NCI-H1417 treated with DMSO at 0.1 percent for 48 hours (cell line): ENCODE measurements at places on chromosomes 3 and 15.

DNA sequence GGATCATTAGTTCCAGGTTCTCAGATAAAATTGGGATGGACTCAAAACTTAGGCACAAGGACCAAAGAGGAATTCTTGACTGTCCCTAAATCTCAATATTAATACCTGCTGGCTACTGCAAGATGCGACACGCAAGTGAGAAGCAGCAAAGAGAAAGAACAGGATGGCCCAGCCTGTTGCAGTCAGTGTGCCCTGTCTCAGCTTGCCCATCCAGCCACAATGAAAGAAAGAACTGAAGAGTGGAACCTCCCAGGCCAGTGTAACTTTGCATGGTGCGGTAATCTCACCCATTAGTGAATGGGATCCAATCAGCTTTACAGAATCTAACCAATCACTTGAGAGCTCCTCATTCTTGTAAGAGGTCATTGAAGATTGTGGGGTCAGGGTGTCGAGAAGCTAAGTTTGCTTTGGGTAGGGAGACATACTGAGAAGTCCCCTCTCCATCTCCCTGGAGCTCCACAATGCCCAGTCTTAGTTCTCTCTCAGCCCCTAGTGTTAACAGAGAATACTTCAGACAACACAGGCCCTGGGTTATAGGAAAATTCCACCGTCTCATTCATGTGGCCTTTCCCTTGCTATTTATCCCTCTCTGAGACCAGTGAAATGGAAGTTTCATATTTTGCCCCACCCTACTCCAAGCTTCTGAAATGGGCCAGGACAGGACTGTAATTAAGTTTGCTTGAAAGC, 3.2 kb upstream of the SLC9A9 start:
- no peak for DNase-seq

- DNase-seq, result no peak
These were observed 403.1 kb upstream of the TGFBR2 start for GRCh38 chr3:30203301-30203700.

DNA sequence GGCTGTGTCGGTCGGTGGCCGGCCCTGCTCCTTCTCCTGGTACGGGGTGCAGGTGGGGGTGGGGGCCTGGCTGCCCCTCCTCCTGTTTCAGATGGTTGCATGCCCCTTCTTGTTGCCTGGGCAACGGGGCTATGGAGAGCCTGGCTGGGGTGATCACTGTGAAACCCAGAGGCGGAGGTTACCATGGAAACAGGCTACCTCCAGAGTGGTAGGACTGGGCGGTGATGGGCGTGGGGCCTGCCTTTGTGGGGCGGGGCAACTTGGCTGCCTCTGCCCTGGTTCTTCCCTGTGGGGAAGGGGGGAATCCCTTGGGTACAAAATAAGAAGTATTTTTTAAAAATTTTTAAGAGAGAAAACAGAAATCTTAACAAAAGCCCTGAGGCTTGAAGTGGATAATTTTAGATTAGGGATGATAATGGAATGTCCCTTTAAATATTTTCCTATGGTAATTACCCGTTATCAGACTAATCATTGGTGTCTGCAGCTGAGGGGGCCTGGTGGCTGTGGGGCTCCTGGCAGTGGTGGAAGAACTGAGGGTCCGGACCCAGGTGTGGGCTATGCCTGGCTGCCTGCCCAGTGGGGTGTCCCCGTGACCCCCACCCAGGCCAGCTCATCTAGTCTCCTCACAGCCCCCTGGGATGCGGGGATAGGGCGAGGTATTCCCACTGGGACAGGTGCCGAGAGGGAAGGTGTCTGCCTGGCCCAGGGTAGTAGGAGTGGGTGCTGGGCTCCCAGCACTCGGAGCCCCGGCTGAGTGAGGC, 32.5 kb downstream of the PLXNA1 start:
- DNase-seq, result peak; percentile 1

- no peak for DNase-seq
These were observed 14.1 kb upstream of the ANXA2 start for GRCh38 chr15:60411774-60412425.

- no peak for DNase-seq
These were observed 1297.9 kb downstream of the ROBO2 start for GRCh38 chr3:78337801-78338211.

GRCh38 chr15:88990185-88990679, 77.1 kb upstream of the MFGE8 start:
- no peak for DNase-seq

- DNase-seq, result no peak
These were observed 53.6 kb downstream of the HOMER2 start for GRCh38 chr15:82898961-82899360.

GRCh38 chr3:187261541-187261969, 30.0 kb downstream of the MASP1 start:
- DNase-seq, result no peak

DNA sequence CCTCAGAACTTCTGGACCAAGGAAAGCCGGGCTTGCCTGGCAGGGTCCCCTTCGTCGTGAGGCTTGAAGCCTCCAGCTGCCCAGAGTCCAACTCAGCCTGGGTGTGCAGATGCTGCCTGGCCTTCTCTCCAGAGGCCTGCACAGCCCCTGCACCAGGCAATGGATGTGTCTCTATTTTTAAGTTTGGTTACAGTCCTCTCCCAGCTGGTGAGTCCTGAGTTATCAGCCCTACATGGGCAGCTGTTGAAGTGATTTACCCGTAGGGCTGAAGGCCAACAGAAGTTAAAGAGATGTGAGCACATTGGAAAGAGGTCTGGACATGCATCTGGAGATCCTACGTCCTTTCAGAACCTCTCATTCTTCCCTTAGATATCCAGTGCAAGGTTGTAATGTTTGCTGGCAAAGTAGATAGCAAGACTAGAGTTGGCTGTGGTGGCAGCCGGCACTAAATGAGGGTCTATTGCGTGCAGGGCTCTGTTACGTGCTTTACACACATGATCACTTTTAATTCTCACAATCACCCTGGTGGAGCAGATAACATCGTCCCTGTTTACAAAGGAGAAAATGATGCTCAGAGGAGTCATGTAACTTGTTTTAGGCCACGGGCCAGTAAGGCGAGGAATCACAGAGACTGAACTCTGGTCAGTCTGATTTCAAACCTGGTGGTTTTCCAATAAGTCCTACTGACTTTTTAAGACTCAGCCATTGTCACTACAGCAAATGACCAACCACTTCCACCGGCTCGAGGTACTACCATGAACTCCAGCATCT, 9.9 kb downstream of the FYCO1 start:
- no peak for DNase-seq

DNA sequence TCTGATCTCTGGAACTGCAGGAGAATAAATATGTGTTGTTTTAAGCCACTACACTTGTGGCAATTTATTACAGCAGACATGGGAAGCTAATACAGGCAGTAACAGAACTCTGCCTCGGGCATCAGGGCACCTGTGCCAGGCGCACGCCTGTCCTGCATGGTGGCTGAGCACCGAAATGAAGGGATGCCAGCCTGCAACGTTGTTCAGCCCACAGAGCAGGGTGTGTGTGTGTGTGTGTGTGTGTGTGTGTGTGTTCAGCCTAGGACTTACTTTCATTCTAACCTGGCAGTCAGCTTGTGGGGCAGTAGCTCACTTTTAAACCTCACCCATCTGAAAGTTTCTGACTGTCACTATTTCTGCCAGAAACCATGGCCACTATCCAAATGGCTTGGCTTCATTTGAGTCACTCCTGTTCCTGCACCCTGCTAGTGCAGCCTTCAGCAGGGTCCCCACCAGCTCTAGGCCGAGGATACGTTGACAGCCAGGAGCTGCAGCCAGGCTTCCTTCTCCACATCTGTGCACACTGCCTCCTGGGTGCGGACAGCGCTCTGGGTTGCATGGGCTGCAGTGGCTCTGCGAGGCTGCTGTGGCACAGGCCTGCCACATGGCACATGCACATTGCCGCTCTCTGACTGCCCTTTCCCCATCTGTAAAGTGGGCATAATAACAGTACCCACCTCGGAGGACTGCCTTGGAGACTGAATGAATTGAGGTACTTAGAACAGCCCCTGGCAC, 4.5 kb downstream of the UROC1 start:
- no peak for DNase-seq

DNA sequence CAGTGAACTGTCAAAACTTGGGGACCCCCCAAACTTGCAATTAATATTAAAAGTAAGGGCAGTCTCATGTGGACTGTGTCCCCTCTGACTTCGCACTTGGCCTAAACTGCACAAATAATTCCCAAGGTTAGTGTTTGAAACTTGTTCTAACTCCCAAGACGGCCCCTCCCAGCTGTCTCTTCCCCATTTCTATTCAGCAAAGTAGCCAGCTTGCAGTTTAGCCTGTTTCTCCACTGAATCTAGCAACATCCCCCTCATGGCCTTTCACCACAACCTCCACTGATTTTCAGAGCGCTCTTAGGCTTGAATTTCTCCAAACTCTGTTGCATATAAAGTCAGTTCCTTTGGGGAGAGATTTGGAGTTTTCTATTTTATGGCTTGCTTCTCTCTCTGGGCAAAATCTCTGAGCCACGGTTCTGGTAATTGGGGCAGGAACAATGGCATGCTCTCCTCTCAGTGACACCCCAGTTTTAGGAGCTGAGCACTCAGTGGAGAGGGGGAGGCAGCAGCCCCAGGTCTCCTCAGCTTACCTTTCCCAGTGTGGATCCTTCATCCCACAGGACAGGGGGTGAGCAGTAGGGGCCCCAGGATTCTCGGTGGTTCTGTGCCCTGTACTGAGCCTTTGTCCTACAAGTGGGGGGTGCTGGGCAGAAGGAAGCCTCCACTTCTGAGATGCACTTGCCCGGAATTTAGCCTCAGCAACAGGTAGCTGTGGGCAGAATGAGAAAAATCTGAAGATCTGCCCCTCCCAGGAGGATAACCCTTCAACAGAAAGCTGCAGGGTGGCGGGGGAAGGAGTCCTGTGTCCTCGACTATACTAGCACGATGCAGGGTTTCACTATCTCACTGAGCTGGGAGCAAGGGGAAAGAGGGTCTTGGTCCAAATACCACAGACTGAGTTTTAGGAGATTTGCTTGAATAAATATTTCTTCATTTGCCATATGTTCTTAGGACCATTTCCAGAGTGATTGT, 39.3 kb upstream of the GATA2 start:
- no peak for DNase-seq

DNA sequence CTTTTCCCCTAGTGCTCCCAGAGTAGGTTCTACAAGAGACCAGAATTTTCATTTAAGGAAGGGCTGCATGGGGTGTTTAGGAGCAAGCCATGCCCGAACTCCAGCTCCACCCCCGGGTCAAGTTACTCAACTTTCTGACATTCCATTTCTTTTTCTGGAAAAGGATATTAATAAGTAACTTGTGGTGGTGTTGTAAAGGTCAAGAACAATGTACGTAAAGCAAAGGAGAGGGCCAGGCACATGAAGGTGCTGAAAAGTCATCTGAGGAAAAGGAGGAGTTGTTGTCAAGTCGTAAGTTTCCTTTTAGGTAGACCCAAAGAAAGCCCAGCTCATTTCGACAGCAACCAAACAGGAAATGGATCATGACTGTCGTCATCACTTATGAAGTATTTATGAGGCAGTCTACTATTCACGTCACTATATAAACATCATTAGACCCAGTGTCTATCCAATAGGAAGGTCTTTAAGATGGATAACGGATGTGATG, 319.6 kb upstream of the IL12A start:
- DNase-seq, result no peak

GRCh38 chr15:50945725-50946124, 37.2 kb downstream of the AP4E1 start:
- DNase-seq, result no peak

GRCh38 chr3:151404316-151404715, 19.8 kb upstream of the P2RY12 start:
- DNase-seq, result no peak

GRCh38 chr3:190968616-190969015, 106.1 kb upstream of the GMNC start:
- no peak for DNase-seq

- no peak for DNase-seq
These were observed 28.2 kb downstream of the NEK4 start for GRCh38 chr3:52742418-52743041.

DNA sequence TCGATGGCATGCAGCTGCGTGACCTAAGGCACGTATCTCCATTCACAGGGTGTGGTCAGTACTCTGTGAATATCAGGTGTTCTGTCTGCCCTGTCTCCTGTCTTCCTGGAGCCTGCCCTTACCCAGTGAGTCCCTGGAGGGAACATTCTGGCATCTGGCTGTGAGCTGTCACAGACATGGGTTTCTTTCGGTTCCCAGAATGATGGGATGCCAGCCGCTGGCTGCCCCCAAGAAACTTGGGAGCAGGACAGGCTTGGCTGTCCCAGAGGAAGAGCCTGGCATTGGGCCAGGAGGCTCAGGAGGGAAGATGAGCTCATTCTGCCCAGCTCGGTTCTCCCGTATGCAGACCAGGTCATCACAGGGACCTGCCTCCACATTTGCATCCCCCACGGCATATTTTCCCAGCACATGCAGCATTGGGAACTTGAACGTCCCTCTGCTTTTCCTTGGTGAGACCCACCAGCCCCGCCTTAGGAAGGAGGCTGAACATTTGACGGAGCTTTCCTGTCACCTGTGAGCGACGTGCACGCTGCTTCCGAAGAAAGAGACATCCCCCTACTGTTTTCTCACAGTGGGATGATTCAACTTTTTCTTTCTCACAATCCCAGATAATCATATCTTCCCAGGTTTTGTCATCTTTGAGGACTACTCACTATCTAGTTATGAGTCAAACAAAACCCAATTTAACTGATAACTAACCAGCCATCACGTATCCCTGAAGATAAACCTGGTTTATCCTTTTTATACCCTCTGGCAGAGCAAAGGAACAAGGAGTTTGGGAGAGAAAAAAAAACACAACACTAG, 22.0 kb upstream of the PGPEP1L start:
- no peak for DNase-seq

- no peak for DNase-seq
These were observed 57.9 kb upstream of the DPH6 start for GRCh38 chr15:35603856-35604255.

DNA sequence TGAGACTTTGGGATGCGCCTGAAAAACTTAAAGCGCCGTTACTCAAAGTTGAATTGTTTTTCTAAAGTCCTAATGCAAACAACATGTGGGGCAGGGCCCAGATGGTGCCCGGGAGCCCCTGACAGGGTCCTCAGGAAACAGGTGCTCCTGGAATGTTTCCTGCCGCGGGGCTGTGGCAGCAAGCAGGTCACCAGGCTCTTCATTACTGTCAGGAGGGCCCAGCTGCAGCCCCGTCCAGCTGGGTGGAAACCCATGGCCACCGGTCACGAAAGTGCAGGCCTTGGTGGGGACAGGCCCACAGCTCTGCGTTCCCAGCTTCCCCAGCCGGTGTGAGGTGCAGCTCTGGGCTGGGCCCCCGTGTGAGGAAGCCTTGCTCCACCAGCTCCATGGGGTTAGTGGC, 63.9 kb upstream of the GATA2 start:
- DNase-seq, result no peak

DNA sequence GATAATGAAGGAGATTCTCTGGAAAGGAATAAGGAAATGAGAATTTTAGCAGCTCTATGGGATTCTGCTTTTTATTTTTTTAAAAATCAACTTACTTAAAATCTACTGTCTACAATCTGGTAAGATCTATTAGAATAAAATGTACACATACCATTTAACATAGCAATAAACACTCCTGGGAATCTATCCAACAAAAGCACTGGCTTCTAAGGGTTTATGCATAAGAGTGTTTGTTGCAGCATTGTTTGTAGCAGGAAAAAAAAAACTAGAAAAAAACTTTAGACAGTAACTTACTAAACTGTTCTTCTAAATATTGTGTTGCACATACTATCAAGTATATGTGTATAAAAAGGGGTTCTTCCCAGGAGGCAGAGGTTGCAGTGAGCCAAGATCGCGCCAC, 15.7 kb upstream of the RBP1 start:
- no peak for DNase-seq

- DNase-seq, result no peak
These were observed 91.1 kb downstream of the TBL1XR1 start for GRCh38 chr3:177106184-177106583.

- no peak for DNase-seq
These were observed 21.8 kb downstream of the LRRC31 start for GRCh38 chr3:169847896-169848295.
